ENCODE measurements at places on chromosomes 5 and 9.

DNA sequence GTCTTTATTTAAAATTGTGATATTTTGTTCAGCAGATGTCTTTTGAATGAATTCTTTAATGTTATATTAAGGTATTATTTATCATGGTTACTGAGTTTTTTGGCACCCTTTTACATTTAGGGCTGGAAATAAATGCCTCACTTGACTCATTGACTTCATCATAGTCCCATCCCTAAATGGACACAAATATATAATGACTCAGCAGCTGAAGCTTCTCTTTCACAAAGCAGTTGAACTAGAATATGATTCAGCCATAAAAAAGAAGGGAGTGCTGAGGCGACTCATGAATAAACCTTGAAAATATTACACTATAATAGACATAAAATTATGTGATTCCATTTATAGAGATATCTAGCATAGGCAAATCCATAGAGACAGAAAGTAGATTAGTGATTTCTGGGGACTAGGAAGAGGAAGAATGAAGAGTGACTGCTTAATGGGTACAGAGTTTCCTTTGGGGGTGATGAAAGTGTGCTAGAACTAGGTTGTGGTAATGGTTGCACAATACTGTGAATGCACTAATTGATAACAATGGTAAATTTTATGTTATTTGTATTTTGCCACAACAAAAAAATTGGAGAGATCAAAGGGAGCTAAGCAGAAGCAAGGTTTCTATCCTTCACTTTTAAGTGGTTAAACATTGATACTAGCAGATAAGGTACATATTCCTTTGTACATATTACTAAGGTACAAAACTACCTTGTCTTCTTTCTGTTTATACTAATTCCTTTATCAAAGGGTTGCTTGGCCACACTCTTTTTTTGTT, 449.6 kb downstream of the NTRK2 start:
- DNase-seq, result no peak

DNA sequence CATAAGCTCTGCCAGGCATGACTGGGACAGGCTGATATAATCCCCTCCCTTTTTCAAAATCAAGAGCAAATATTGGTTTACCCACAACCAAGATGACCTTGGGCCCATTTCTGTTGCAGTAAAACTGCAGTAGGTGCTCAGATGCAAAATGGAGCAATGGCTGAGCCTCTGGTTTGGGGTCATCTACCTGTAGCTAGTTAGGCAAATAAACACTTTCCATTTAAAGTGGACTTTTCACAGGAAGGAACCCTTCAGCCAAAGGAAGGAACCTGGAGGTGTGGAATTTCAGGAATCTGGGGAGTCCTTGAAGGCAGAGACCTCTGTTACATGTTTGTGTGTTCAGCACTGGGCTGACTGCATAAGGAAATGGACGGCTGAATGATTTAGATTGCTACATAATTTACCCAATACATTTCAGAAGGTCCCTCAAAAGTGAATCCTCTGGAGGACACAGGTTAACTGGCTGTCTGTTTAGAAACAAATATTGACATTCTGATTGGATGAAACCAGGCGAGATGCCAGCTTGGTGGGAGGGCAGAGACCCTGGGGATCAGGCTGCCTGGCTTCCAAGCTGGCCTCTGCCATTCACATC, 170.1 kb upstream of the ZNF618 start:
- peak; percentile 33 for DNase-seq

- no peak for DNase-seq
Observed at GRCh38 chr9:78245401-78245800, 9.5 kb downstream of the CEP78 start.

- DNase-seq, result no peak
Observed at GRCh38 chr9:108582726-108583125, 273.1 kb downstream of the ACTL7B start.

DNA sequence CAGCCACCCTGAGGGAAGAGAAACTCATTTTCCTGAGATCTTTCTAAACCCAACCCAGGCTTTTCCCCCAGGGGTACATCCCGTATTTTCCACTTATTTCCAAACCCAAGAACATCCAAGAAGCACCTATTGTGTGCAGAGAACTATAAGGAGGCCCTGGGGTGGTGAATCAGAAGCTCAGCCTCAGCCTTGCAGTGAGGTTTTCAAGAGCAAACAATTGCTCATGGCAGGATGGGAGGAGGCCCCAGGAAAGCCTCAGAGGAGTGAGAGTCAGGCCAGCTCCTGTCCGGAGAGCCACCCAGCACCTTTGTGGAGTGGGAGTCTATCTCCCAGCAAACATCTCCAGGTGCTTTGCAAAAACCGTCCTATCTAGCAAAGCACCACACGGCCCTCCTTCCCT, 19.2 kb downstream of the NIPAL4 start:
- no peak for DNase-seq

DNA sequence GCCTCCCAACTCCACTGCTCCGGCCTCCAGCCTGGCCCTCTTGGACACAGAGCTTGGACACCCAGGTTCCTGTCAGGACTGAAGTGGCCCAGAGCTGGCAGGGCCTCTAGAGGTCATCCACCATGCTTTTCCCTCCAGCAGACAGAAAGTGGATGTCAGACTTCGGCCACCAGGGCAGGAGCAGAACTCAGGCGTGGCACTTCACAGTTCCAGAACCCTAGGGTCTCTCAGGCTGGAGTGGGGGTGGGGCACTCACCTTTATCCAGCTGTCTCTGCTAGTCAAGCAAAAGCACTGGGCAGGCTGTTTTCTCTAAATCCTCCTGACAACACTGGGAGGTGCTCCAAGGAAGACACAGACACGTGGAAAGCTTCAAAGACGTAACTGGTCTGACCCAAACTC, 35.6 kb upstream of the N4BP3 start:
- DNase-seq, result no peak

- no peak for DNase-seq
Observed at GRCh38 chr9:110591526-110591925, 12.0 kb upstream of the SVEP1 start.

- DNase-seq, result peak; percentile 80
Observed at GRCh38 chr9:3441197-3441816, 84.5 kb downstream of the RFX3 start.

GRCh38 chr9:126719618-126720031, 85.2 kb upstream of the ZBTB43 start:
- peak; percentile 24 for DNase-seq

DNA sequence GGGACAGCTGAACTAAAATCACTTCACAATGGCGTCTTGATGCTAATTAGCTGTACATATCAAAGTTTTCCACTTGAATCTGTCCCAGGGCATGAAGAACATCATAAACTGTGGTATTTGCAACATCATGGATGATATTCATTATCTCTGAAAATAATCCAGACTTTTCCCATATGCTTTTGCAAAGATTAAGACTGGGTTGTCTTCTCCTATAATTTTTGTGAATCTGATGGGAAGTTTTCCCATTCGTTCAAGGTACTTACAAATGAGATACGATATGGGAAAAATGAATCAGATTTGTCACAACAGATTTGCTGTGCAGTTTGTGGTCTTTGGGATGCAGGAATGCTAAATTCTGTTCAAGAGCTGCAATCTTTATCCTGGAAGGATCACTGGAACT, 17.4 kb upstream of the ADAMTS16 start:
- DNase-seq, result no peak

DNA sequence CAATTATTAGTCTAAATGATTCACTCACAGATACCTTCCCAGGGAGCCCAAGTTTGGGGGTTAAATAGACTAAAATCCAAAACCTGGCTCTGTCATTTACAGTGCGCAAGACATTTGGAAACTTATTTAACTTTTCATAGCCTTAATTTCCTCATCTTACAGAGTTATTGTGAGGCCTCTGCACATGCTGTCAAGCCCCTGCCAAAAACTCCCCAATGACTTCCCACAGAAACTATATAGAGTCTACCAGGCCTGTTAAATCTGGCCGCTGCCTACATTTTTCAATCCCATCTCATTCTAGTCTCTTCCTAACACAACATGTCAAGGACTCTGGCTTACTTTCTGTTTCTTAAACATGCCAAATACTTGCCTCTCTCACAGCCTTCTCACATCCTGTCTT, 412.5 kb downstream of the ELAVL2 start:
- no peak for DNase-seq

DNA sequence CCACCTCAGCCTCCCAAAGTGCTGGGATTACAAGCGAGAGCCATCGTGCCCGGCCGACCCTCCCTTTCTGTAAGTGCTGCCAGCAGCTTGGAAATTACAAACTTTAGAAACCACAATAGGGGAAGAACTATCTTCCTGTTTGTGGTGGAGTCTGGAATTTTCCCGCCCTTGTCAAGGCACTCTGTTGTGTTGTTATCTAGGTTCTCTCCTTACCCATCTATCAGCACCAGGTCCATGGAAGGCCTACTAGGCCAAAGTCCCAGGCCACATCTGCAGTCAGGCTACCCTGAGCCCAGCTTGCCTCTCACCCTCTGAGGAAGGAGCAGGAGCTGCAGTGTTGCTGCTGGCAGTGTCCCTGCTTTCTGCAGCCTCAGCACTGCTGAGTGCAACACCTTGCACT, 214.9 kb downstream of the MCTP1 start:
- peak; percentile 31 for DNase-seq

DNA sequence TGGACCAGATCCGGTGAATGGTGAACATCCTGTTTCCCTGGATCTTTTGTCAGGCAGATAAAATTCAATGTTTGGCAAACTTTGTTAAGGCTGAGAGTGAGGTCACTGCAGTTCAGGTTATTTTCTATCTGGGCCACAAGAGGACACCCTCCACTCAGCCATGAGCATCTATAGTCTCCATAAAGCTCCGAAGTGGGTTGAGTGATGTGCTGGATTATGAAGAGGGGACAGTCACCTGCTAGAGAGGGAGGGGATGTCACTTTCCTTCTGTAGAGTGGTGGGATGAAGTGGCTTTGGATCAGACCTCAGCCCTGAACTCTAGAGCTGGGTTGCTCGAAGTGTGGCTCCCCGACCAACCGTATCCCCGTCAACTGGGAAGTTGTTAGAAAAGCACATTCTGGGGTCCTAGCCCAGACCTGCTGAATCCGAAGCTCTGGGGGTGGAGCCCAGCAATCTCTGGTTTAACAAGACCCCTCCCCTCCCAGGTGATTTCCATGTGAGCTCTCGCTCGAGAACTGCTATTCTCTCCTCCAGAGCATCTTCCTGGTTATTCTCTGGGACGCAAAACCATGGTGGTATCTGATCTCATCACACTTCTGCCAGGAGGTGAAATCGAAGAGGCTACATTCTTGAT, 31.8 kb upstream of the FGF1 start:
- peak; percentile 76 for DNase-seq

DNA sequence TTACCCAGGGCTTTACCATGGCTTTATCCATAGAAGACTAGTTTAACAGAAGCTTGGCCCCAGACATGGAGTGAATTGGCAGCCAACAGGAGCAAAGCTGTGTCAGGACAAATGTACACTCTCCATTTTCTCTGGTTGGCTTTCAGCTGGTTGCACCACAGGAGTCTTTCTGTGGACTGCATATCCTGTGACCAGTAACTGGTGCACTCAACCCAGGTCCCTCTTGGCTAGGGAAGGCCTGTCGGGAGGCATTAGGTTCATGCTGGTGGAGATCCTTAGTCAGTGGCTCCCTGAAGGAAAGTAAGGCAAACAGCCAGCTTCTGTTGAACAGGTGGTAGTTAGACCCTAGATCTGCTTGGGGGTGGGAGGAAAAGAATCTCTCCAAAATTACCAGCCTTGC, 146.9 kb upstream of the TLX3 start:
- DNase-seq, result no peak

DNA sequence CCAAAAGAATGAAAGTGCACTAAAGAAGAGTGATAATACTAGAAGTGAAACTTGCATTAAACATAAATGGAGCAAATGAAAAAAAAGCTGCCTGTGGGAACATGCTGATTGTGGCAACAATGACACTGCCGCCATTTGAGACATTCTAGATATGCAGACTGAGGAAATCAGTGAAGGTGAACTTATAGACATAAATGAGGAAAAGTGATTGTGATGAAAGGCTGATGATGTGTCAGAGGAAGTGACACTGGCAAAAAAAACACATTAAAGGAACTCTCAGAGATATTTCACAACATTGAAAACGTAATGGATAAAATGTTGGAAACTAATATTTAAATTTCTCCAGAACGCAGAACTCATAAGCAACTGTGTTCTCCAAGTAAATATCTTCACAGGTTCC, 1.2 kb downstream of the ERCC8 start:
- peak; percentile 12 for DNase-seq

- DNase-seq, result no peak
Observed at GRCh38 chr9:127946728-127947127, 9.1 kb upstream of the DPM2 start.

DNA sequence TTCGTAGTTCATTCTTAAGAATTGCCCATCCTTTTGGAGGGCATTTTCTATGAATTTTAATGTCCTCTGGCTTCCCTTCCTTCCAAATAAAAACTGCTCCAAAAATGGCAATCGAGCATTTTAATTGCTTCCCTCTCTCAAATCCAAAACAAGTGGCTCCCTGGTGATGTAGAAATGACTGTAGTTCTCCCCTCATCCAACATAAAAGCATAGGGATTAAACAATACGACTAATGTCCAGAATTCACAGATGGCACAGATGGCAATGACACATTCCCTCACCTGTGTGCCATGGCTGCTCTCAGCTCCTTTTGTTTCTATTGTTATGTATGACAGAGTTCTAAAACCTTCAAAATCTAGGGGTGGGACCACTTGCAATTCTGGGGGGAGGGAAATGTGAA, 417.3 kb downstream of the RAB3C start:
- no peak for DNase-seq

GRCh38 chr5:142475102-142475513, 150.3 kb upstream of the SPRY4 start:
- no peak for DNase-seq

- DNase-seq, result no peak
Observed at GRCh38 chr5:180692429-180692828, 43.0 kb upstream of the FLT4 start.

All from endothelial cell of umbilical vein (primary cell).